ENCODE measurements at places on chromosomes 5 and 9.

DNA sequence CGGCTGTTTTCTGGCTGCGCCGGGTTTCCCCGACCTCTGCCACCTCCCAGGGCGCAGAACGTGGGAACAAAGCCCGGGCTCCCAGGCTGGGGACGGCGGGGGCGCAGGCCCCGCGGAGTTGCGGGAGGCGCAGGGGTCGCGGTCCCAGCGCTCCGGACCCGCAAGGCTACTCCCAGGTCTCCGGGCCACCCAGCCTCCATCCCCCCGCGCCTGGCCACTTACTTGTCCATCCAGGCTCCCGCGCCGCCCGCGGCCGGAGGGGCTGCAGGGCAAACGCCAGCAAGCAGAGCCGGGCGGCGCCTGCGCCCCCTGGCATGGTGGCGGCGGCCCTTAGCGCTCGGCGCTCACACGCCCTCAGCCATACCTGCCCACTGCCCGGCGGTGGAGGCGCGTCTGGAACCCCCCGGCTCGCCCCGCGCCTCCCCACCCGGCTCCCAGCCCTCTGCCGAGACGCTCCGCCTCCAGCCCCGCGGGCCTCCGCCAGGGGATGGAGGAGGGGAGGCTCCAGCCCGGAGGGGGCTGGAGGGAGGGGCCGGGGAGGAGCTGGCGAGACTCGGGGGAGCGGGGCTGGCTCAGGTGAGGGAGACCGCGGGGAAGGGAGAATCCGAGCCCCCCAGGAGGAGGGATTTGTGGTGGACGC lies at the start of gene ADAM19:
ADAM19 (minus strand) TSS at position 395 of the 640 bp plus-strand sequence; CDS start at position 316, 79 bp downstream.
- DNase-seq = no peak

DNA sequence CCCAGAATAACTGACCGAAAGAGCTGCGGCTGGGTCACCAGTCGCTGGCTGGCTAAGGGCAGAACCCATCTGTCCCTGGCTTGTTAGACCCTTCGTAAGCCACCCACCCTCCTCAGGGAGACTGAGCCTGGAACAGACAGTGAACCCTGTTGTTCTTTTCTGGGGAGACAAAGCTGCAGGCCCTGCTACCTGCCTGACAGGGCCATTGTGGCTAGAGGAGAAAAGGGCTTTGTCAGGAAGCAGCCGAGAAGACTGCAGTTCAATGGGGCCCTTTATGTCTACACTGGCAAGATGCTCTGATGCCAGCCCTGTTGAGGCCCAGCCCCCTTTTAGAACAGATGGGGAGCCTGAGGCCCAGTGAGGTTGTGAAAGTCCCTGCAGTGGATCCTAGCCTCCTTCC lies 3.7 kb upstream of the NIPAL4 start:
- no peak for DNase-seq

DNA sequence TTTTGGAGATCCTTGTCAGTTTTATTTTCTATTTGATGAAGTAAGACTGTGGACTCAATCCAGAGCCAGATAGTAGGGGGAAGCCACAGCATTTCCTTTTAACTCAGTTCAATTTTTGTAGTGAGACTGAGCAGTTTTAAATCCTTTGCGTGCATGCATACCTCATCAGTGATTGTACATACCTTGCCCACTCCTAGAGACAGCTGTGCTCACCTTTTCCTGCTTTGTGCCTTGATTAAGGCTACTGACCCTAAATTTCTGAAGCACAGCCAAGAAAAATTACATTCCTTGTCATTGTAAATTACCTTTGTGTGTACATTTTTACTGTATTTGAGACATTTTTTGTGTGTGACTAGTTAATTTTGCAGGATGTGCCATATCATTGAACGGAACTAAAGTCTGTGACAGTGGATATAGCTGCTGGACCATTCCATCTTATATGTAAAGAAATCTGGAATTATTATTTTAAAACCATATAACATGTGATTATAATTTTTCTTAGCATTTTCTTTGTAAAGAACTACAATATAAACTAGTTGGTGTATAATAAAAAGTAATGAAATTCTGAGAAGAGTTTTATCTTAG lies 17.8 kb downstream of the DIMT1 start:
- DNase-seq = no peak

DNA sequence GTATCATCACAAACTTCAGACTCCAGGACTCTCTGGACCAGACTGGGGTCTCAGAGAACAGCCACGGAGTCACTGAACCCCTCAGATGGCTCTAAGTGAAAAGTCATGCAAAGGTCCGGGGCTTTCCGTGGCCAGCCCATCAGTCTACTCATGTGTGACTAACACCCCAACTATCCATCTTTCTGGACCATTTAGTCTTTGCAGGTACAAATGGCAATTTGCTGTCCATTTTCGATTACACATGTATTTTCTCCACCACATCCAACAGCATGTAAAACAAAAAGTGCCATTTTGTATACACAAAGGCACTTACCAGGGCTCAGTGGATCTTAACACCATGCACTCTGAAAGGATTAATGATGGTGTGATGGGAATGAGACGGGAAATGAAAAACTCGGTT lies 387.7 kb downstream of the BNC2 start:
- no peak for DNase-seq

DNA sequence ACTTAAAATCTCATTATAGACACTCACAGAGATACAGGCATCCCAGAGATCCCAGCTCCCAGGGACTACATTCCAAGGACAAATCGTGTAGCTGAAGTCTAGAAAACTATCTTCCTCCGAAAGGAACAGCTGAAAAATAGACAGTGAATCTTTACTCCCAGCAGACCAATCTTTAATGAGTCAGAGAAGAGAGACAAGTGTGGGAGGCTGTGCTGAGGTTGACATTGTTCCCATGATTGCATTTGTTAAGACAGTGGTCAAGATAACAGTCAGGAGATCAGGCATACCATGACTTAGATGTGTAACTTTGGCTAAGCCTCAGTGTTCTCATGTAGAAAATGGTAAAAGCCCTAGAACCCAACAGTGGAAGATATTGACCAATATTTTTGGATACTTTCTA lies 120.7 kb downstream of the PAPPA start:
- no peak for DNase-seq

DNA sequence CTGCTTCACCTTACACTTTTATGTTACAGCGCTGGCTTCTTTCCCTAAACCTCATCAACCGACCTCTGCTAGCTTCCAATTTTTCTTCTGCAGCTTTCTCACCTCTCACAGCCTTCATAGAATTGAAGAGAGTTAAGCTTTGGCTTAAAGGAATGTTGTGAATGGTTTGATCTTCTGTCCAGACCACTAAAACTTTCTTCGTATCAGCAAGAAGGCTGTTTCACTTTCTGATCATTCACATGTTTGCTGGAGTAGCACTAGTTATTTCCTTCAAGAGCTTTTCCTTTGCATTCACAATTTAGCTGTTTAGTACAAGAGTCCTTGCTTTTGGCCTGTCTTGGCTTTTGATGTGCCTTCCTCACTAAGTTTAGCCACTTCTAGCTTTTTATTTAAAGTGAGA lies 49.5 kb downstream of the NR3C1 start:
- no peak for DNase-seq

- no peak for DNase-seq
These were observed 33.9 kb upstream of the NXNL2 start for GRCh38 chr9:88501086-88501485.

DNA sequence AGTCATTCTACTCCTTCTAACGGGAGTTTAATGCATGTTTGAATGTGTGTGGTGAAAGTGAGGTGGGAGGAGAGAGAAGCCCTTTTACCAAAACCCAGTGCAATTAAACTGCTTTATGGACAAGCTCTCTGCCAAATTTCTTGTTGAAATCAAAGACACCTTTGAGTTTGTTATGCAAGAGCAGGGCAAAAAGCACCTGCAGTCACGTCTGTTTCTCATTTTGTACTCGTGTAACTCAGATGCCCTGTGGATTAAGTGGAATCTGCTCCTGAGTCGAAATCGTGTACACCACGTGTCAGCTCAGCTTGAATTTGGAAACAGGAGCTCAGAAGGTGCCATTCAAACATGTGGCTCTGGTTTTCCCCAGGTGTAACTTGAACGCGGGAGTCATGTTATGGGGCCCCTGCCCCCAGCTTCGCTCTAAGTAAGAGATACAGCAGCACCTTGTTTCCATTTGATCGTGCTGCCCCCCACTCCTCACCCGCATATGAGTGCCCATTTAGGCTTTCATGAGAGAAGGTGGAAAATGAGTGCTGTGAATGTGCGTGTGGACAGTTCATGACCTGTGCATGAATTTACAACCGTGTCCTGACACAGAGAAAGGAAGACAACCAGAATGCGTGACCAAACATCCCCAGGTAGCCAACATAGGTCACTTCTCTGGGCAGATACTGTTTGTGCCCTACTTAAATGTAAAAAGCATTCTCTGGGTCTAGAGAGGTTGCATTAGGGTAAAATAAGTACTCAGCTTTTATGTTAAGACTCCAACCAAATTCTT lies 347.0 kb upstream of the SLC30A5 start:
- no peak for DNase-seq

DNA sequence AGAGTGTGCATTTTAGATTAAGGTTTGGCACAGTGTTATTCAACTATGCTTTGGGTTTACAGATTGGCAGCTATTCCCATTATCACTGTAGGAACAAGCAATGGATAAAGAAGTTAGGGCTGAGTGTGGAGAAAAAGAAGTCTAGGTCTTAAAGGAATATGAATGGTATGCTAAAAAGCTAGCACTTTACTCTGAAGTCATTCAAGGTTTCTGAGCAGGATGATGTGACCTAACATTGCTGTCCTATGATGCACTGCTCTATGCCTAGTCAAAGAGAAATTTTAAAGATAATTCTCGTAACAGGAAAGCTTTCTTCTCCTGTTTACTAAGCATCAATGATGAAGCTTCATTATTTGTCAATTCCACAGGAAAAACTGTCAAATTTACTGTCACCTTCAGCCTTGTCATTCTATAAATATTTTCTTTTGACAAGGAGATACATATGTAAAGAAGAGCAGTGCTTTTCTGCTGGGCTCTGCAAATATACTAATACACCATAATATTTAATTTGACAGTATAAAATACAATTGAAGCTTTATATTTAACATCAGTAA lies 476.1 kb upstream of the PTPRD start:
- no peak for DNase-seq

- DNase-seq = peak; percentile 21
These were observed 473.0 kb downstream of the ZSWIM6 start for GRCh38 chr5:61805101-61805500.

DNA sequence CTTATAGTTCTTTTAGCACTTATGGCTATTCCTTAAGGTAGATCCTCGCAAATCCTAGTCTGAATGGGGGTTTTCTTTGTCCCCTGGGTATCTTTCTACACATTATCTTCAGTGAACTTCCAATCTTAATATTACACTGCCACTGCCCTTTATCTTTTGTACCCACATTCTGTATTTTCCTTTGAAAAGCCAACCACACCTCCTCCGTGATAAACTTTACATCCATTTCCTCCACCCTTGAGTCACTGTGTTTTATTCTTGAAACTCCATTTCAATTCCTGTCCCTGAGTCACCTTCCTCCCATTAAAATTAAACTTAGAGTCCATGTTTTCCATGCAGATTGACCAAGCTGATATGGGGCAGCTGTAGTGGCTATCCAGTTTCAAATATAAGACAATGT lies 43.2 kb upstream of the RICTOR start:
- no peak for DNase-seq

GRCh38 chr5:116076496-116076895 lies 8.3 kb upstream of the COMMD10 start:
- DNase-seq = no peak

GRCh38 chr9:78664370-78664769 lies 367.4 kb downstream of the PSAT1 start:
- DNase-seq = no peak

DNA sequence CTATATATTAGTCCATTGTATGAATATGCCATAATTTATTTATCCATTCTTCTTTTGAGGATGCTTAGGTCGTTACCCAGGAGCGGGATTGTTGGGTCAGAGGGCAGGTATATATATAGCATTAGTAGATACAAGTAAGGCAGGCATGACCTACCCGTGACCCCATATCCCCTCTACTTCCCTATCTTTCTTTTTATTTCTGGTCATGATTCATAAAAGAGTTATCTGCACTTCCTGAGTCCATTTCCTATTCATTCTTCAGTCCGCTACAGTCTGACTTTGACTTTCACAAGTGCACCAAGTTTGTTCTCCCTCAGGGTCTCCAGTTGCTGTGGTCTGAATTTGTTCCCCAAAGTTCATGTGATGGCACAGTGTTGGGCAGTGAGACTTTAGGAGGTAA lies 6.9 kb downstream of the RHOBTB3 start:
- no peak for DNase-seq

DNA sequence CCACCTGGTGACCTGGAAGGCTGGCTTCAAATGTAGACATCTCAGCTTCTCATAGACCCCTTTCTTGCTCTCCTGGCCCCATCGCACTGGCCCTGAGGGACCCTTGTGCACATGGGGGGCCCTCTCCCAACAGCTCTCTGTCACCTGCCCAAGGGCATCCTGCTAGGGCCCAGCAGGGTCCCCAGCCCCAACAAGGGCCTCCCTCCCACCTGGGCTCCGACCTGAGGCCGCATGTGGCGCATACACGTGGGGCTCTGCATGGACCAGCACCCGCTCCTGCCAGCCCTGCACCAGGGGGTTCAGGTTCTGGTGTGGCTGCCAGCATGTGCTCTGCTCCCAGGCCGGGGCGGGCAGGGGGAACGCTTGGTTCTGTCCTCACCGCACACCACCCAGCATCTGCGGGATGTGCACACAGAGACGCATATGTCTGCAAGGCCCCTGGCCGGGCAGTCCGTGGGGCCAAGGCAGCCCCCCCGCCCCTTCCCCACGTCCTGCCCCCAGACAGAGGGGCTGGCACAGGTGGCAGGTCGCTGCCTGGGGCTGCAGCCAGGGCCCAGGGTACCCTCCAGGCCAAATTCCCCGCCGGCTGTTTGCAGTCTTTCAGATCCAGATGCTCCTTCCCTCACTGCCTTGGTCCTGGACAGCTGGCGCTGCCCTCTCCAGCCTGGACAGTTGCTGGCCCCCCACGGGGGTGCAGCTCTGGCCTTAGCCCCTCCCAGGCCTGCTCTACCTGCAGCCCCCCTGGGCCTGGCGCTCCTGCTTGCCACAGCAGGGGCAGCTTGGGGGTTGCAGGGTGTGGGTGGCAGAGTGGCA lies 17.9 kb upstream of the NRARP start:
- no peak for DNase-seq
